ENCODE measurements at places on chromosomes 16 and 17. TPM values are rescaled to one million over a fixed set of nuclear protein-coding genes. Genes with fewer than 3 reads are reported as not detected.

Gene WNK4
- 0.05 TPM for total RNA-seq

Gene SLC38A8
- total RNA-seq: 0.57 TPM

Gene CIBAR2
- total RNA-seq: 0.09 TPM

Gene KRT33B
- 1.7 TPM for total RNA-seq

Gene ABCC11
- total RNA-seq: 0.14 TPM

Gene GALK1
- 37.3 TPM for total RNA-seq

DNA sequence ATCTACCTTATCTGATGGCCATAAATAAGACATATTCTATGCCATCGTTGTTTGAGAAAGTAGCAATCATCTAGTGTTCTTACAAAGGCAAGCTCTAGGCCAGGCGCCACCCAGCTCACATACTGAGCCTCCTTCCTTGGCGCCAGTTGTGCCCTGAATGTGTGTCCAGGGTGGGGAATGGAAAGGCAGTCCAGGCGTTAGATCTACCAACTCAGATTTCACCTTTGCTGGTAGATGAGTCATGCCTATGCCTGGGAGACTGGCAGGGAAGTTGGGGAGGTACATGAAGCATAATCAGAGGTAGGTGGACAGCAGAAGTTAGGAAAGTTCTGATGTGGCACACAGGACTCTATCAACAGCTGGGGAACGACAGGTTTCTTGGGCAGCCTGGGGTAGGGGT is 23.6 kb downstream of the SDR42E1 start:
- no peaks in the 10 kb centered on the region for H3K27me3 ChIP-seq
- DNase-seq: no peak
- no peaks in the 10 kb centered on the region for H3K36me3 ChIP-seq
- H3K4me3 ChIP-seq: no peak overlapping the region
- no peak overlapping the region for H3K27ac ChIP-seq
- no peaks in the 10 kb centered on the region for H3K4me1 ChIP-seq

DNA sequence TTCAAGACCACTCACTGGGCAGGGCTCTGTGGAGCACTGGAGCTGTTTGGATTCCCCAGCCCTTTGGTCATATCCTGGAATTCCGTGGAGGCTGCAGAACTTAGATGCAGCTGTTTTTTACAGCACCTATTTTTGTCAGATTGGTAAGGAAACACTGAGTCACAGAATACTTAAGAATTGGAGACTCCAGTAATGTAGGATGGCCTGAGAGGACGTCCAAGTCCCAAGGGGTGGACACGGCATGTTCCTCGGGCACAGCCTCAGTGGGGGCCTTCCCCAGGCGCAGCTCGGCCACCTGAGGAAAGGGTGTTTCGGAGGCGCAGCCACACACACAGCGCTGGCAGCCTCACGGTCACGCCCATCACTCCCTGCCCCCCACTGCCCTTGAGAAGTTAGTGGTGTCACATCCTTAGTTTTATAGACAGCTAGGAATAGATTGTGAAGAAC is 14.8 kb downstream of the PLD6 start:
- H3K4me1 ChIP-seq: peaks cover 8% of the 10 kb centered on the region
- H3K36me3 ChIP-seq: peaks cover 18% of the 10 kb centered on the region
- DNase-seq: no peak
- no peak overlapping the region for H3K4me3 ChIP-seq
- no peaks in the 10 kb centered on the region for H3K27me3 ChIP-seq

DNA sequence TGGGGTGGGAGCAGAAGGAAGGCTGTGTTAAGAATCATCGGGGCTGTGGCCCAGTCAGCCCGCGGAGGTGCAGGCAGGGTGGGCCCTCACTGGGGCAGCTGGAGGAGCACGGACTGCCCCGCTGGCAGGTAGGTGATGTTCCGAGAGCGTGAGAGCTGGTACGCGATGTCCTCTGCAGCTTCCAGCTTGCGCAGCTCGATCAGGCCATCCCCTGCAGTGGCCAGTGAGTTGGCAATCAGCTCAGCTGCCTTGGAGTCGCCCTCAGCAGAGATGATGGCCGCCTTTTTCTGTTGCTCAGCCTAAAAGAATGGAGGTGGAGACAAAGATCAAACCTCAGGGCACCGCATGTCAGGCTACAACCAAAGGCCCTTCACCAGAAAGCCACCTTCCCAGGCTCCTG is 9.8 kb downstream of the PHB1 start:
- H3K27me3 ChIP-seq: no peaks in the 10 kb centered on the region
- peaks cover 49% of the 10 kb centered on the region for H3K4me1 ChIP-seq
- no peak overlapping the region for H3K4me3 ChIP-seq
- H3K36me3 ChIP-seq: peaks cover 48% of the 10 kb centered on the region
- no peak for DNase-seq
- no peak overlapping the region for H3K27ac ChIP-seq

GRCh38 chr16:9706217-9706836 is 475.9 kb downstream of the GRIN2A start:
- no peaks in the 10 kb centered on the region for H3K27me3 ChIP-seq
- no peak for DNase-seq

GRCh38 chr16:88977018-88977811 is at the start of gene CBFA2T3:
Gene CBFA2T3 (minus strand): TSS chr16:88977207. CDS start chr16:88976807, 400 bp downstream.
- no peaks in the 10 kb centered on the region for H3K27me3 ChIP-seq
- H3K4me3 ChIP-seq: peak within 1 kb of the TSS; percentile 56
- H3K4me1 ChIP-seq: peaks cover 86% of the 10 kb centered on the region
- peak within 1 kb of the TSS; percentile 90 for H3K27ac ChIP-seq
- H3K36me3 ChIP-seq: no peaks in the 10 kb centered on the region

- H3K27me3 ChIP-seq: peaks cover 37% of the 10 kb centered on the region
- no peak overlapping the region for H3K4me3 ChIP-seq
- no peaks in the 10 kb centered on the region for H3K36me3 ChIP-seq
- peaks cover 43% of the 10 kb centered on the region for H3K4me1 ChIP-seq
- no peak overlapping the region for H3K27ac ChIP-seq
Observed at GRCh38 chr16:89037261-89038152, 56.1 kb upstream of the ACSF3 start.

GRCh38 chr17:33517746-33518145 is 224.7 kb upstream of the ASIC2 start:
- H3K27ac ChIP-seq: no peak overlapping the region
- DNase-seq: no peak
- H3K4me3 ChIP-seq: no peak overlapping the region
- no peaks in the 10 kb centered on the region for H3K4me1 ChIP-seq

GRCh38 chr16:87740909-87741424 is 24.8 kb downstream of the KLHDC4 start:
- no peak for DNase-seq
- no peak overlapping the region for H3K27ac ChIP-seq
- H3K4me1 ChIP-seq: no peaks in the 10 kb centered on the region
- H3K27me3 ChIP-seq: no peaks in the 10 kb centered on the region
- H3K4me3 ChIP-seq: no peak overlapping the region

GRCh38 chr17:44000141-44000860 is 4.1 kb upstream of the NAGS start:
- H3K36me3 ChIP-seq: no peaks in the 10 kb centered on the region
- H3K27ac ChIP-seq: no peak overlapping the region
- H3K27me3 ChIP-seq: peaks cover 87% of the 10 kb centered on the region
- no peak overlapping the region for H3K4me3 ChIP-seq

DNA sequence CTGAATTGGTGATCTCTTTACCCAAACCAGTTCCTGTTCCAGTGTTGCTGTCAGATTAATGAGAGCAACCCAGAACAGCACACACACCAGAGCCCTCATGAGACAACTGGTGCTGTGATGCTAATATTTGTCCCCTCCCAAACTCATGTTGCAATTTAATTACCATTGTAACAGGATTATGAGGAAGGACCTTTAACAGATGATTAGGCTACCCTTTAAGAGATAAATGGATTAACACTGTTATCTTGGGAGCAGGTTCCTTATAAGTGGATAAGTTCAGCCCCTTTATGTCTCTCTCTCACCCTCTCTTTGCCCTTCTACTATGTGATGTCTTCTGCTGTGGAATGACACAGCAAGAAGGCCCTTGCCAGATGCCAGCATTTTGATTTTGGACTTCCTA is 1.1 kb upstream of the CCDC182 start:
- no peak for DNase-seq
- no peak overlapping the region for H3K27ac ChIP-seq
- H3K4me1 ChIP-seq: peaks cover 15% of the 10 kb centered on the region
- no peak overlapping the region for H3K4me3 ChIP-seq

GRCh38 chr17:40448639-40449261 is 5.5 kb downstream of the IGFBP4 start:
- no peak overlapping the region for H3K4me3 ChIP-seq
- H3K36me3 ChIP-seq: no peaks in the 10 kb centered on the region
- peaks cover 9% of the 10 kb centered on the region for H3K27me3 ChIP-seq
- DNase-seq: no peak
- H3K4me1 ChIP-seq: peaks cover 2% of the 10 kb centered on the region

- no peaks in the 10 kb centered on the region for H3K36me3 ChIP-seq
- H3K4me3 ChIP-seq: peak overlapping the region; percentile 34
Observed at GRCh38 chr16:88430524-88431446, 22.3 kb upstream of the ZFPM1 start.

GRCh38 chr16:14409563-14409962 is 220.5 kb downstream of the PARN start:
- no peaks in the 10 kb centered on the region for H3K36me3 ChIP-seq
- H3K27me3 ChIP-seq: no peaks in the 10 kb centered on the region
- H3K4me1 ChIP-seq: no peaks in the 10 kb centered on the region
- no peak for DNase-seq
- H3K27ac ChIP-seq: no peak overlapping the region

DNA sequence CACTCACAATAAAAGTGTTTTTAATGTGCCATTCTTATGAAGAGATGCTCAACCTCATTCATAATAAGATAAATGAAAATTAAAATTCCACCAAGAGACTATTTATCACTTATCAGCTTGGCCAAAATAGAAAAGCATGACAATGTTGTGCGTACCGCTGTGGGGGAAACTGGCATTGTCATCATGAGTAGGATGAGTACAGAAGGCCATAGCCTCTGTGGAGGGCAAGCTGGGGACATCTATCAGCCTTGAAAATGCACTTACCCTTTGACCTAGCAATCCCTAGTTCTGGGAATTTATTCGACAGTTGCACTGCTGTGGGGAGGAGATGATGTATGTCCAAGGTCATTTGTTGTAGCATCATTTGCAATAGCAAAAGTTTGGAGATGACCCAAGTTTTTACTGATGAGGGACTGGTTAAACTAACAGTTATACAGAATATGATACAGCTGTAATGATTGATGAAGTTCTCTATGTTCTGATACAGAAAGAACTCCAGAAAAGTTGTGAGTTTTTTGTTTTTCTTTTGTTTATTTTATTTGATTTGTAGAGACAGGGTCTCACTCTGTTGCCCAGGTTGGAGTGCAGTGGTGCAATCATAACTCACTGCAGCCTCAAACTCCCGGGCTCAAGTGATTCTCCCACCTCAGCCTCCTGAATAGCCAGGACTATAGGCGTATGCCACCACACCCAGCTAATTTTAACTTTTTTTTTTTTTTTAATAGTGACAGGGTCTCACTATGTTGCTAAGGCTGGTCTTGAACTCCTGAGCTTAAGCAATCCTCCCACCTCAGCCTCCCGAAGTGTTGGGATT is 13.7 kb upstream of the PRKCB start:
- H3K27me3 ChIP-seq: no peaks in the 10 kb centered on the region
- no peak for DNase-seq
- H3K4me3 ChIP-seq: no peak overlapping the region
- H3K36me3 ChIP-seq: no peaks in the 10 kb centered on the region
- H3K4me1 ChIP-seq: peaks cover 9% of the 10 kb centered on the region

- DNase-seq: peak; percentile 68
- H3K36me3 ChIP-seq: peaks cover 26% of the 10 kb centered on the region
- H3K4me1 ChIP-seq: peaks cover 18% of the 10 kb centered on the region
- H3K27ac ChIP-seq: peak within 1 kb of the TSS; percentile 89
- peak within 1 kb of the TSS; percentile 94 for H3K4me3 ChIP-seq
Observed at GRCh38 chr17:38704606-38705522, at the start of gene MLLT6. Gene MLLT6 (plus strand): TSS chr17:38705273. CDS start chr17:38705633, 360 bp downstream.

- H3K4me3 ChIP-seq: peak overlapping the region; percentile 80
- no peak for DNase-seq
- H3K27me3 ChIP-seq: no peaks in the 10 kb centered on the region
- H3K27ac ChIP-seq: no peak overlapping the region
- peaks cover 4% of the 10 kb centered on the region for H3K36me3 ChIP-seq
- peaks cover 11% of the 10 kb centered on the region for H3K4me1 ChIP-seq
Observed at GRCh38 chr17:44014133-44014436, 678 bp downstream of the TMEM101 start.

All from thymus (tissue), 14 donors.